ENCODE measurements at places on chromosomes 5 and 9.

GRCh38 chr5:10233505-10233904, 16.2 kb downstream of the ATPSCKMT start:
- DNase-seq: peak; percentile 34

- no peak for DNase-seq
Measured at GRCh38 chr5:31464081-31464480, 67.8 kb downstream of the DROSHA start.

DNA sequence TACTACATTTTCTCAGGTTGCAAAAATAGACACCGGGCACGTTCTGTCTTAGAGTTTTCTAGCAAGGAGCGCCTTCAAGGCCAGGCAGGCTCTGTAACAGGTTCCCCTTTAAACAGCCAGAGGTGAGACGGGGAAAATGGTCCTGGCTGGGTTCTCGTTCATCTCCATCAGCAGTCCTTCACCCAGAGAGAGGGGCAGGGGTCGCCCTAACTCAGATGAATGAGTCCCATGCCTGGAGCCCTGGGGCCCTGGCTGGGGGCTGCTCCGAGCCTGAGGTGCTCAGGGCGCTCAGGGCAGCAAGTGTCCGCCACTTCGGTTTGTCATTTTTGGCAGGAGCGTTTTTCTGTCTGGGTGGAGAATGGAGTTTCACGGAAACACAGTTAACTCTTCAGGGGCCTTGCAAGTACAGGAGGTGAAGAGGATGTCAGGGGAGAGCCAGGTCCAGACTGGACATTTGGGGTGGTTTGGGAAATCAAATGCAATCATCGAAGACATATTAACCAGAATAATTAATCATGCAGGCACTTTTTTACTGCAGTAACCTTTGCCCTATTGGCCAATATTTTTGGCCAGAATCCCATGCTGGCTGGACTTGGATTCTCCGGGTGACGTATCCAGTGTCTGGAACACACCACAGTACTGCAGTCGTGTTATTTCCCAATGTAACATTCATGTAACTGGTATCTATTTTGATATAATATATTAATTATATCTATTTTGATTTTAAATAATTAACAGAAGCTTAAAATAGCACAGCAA, 2.9 kb downstream of the NTNG2 start:
- no peak for DNase-seq

DNA sequence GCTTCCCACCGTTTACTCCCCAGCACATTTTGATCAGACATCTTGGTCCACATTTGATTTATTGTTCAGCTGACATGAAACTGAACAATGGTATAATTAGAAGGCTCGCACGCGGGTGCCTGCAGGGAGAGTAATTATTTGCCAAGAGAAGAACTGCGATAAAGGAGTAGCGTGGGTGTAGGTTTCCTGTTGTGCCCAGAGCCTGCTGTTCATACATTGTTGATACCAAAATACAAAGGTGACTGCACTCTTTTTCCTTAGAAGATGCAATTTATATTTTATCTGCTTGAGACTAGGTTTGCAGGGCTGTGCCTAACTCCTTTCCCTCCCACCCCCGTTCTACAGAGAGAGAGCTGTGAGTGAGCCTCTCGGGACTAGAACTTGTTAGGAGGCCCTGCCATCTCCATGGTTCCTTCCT, 241.8 kb upstream of the MSX2 start:
- no peak for DNase-seq

DNA sequence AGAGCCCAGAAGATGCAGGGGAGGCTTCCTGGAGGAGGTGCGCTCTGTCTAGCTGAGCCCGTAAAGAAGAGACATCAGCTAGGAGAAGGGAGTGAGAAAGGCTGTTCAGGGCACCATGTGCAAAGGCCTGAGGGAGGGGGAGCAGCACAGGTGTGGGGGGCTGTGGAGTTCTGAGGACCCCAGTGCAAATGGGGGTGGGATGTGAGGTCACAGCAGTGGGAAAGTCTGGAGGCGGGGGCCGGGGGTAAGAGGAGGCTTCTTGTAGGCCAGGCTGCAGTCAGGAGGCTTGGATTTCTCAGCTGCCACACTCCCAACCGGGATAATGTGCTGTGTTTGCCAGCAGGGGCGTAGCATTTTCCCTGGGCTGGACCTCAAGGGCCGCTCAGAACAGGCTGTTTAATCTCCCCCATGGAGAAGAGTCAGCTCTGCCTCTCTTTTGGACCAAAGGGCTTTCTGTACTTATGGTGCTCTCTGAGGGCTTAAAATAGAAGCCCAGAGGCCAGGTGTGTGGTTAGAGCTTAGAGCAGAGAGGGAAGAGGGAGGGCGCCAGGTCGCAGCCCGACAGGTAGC, 5.7 kb downstream of the NEURL1B start:
- DNase-seq: no peak

DNA sequence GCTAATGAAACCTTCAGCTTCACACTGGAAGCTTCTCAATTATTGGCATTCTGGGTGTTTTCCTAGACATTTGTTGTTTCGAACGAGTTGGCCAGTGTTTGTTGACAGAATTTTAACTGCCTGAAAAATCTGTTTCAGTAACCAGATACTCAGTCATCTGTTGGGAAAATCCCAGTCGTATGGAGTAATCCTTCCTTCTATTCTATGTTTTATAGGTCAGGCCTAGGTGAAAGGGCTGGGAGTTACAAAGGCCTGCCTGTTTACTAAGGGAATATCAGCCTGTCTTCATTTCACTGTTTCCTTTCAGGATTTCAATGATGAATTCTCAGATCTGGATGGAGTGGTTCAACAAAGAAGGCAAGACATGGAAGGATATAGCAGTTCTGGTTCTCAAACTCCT, 59.9 kb downstream of the GRAMD2B start:
- DNase-seq: no peak
